Activated naive CD4-positive, alpha-beta T cell treated with Interleukin-2 at 50 U/mL for 16 hours (primary cell): ENCODE measurements at places on chromosomes 3 and 15.

GRCh38 chr3:155111971-155112370 is 31.9 kb downstream of the MME start:
- DNase-seq, result no peak

DNA sequence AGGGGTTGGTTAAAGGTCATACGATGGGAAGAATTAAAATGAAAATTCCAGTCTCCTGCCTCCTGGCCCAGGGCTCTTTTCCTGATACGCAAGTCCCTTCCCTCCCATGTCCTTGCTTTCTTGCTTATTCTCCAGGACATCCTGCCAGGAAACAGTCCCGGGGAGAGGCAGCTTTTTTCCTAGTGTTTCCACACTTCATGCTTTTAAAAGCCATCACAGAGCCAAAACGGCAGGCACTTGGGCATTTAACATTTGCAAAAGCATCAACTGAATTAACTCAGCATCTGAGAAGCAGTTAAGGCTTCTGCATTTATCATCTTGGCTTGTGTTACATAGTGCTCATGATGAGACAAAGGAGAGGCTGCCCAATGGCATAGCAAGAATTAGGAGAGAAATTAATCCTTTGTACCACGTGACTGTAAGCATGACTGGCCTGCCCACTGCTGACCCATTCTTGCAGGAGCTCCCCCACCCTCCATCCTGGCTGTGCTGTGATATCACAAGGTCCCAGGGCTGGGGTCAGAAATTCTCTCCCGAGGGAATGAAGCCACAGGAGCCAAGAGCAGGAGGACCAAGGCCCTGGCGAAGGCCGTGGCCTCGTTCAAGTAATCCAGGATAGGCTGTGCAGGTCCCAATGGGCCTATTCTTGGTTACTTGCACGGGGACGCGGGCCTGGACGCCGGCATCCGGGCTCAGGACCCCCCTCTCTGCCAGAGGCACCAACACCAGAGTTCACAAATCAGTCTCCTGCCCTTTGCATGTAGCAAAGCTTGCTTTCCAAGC is 21.6 kb upstream of the VILL start:
- DNase-seq, result no peak

- DNase-seq, result peak; percentile 29
Observed at GRCh38 chr15:71443538-71443937, 328.3 kb downstream of the THSD4 start.

GRCh38 chr3:197810901-197811300 is 19.8 kb downstream of the LRCH3 start:
- DNase-seq, result no peak

DNA sequence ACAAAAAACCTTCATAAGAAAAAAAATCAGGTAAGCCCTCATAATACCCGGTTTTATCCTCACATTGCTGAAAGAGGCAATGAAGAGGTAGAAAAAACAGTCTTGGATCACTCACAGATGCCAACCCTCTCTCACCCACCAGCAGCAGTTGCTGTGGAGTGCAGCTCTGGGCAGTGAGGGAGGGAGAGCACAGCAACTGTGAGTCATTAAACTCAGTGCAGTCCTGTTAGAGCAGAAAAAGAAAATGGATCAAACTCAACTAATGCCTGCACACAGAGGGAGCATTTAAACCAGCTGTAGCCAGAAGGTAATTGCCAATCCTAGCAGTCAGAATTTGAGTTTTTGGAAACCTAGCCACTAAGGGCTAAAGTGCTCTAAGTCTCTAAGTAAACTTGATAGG is 1050.6 kb upstream of the ALCAM start:
- no peak for DNase-seq

DNA sequence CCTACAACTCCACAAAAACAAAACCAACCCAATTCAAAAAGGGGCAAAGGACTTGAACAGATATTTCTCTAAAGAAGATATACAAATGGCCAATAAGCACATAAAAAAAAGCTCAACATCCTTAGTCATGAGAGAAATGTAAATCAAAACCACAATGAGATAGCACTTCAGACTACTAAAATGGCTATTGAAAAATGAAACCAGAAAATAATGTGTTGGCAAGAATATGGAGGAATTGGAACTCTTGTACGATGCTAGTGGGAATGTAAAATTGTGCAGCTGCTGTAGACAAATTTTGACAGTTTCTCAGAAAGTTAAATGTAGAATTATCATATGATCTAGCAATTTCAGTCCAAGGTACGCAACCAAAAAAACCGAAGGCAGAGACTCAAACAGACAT is 29.0 kb downstream of the KY start:
- no peak for DNase-seq

GRCh38 chr15:34360298-34360697 is 6.7 kb downstream of the LPCAT4 start:
- no peak for DNase-seq

GRCh38 chr3:172713316-172713715 is 2.4 kb upstream of the NCEH1 start:
- DNase-seq, result no peak

DNA sequence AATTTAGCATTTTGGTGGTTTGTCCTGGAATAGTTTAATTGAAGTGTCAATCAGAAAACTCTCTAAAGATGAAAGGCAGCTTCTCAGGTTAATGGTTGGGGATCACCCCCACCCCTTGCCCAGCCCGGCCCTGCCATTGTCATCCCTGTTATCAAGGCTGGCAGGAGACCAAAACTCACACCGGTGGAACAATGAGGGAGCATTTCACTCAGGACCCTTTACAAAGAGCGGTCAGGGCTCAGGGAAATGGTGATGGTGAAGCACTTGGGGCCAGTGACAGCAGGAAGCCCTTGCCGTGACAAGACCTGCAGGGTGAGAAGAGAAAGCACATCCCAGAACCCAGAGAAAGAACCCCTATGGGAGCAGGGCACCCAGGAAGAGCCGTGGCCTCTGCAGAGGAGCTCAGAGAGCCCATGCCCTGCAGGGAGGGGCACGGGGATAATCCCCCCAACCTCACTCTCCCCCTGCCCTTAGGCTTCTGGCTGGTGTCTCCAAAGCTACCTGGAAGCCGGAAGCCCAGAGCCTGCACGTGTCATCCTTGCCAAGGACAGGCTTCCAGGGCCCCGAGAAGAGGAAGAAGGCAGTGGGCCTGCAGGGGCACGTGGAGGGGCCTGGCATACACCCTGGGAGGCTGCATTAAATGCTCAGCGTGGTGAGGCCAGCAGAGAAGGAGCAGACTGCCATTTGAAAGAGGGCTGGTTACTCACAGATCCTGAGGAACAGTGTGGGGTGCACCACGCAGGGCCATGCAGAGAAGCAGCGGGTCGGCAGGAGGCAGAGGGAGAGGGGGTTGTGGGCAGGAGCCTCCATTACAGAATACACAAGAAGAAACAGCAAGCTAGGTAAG is 80.6 kb upstream of the PRR20G start:
- no peak for DNase-seq
